ENCODE measurements at places on chromosomes 1 and 21.

DNA sequence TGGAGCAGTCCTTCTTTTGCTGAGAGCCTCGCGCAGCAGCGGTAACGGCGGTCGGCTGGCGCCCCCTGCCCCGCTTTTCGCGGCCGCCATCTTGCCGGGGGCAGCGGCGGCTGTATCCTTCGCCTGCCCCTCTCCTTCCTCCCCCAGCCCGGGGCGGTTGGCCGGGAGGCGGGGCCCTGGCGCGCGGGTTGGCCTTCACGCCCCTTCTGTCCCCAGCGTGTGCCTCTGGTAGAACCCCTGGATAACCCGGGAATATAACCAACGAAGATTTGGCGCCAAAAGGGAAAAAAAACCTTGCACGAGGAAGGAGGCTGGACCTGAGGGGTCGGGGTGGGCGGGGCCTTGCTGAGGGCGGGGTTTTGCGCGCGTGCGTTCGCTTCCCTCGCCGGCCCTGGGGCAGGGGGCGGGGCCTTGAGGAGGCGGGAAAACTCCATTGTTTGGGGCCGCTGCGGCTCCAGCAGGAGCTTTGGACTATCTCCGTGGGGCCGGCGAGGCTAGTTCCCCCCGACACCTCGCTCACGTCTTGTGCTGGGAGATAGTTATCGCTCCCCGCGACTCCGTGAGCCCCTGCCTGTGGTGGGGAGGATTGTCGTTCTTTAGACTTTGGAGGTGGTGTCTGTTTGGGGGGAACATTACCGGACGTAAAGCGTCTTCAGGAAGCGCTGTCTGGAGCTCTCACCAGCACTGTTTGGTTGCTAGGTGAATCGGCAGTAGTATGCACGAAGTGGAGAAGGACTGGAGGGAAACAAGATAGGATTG is 689 bp downstream of the NASP start:
- DNase-seq = peak; percentile 71

- DNase-seq = no peak
These were observed 33.8 kb downstream of the BTG3 start for GRCh38 chr21:17578876-17579275.

DNA sequence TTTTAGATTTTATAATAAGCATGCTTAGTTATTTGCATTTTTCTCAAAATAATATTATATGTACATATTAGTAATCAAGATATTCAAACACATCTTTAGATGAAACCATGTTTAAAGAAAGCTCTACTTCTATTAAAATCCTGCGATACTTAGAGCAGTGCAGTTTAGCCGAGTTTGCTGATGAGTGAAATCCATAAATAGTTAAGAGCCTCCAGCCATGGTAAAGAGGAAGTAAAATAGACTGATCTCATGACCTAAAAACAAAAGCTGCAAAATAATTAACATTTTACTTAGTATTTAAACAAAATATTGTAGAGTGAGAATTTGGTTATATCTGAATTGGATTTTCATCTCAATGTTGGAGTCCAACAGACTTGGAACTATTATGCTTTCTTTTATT is 147.4 kb upstream of the NRIP1 start:
- no peak for DNase-seq

DNA sequence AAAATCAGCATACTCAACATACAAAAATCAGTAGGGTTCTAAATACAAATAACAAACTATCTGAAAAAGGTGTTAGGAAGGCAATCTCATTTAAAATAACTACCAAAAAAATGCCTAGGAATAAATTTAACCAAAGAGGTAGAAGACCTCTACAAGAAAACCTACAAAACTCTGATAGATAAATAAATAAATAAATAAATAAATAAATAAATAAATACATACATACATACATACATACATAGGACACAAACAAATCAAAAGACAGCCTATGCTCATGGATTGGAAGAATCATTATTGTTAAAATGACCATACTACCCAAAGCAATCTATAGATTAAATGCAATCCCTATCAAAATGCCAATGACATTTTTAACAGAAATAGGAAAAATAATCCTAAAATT is 194.7 kb downstream of the BARHL2 start:
- no peak for DNase-seq

DNA sequence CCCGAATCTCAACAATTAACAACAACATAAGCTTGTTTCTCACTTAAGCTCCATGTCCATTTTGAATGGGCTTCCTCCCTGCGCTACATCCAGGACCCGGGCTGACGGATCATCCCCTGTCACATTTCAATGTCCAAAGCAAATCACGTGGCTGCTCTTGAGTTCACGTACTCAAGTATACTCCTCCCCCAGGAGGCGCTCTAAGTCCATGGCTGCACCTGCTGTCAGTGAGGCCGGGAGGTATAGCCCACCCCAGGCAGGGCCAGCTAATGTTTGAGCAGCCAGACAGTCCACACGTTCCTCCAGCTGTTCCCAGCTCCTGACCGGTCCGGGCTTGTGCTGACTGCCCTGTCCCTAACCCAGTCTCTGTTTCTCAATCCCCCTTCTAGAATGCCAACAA is 220.8 kb downstream of the SLC35F3 start:
- no peak for DNase-seq

- DNase-seq = no peak
These were observed 619 bp upstream of the ZBTB8B start for GRCh38 chr1:32464191-32464715.

- DNase-seq = peak; percentile 70
These were observed at the start of gene MAP3K6 for GRCh38 chr1:27366411-27367159. Gene MAP3K6, minus strand, starts transcription at chr1:27366961. Its CDS starts 364 bp downstream, at chr1:27366597.

- DNase-seq = no peak
These were observed 7.7 kb downstream of the LRRC71 start for GRCh38 chr1:156928043-156928602.

- no peak for DNase-seq
These were observed 13.1 kb downstream of the TXNIP start for GRCh38 chr1:145983206-145983675.

- DNase-seq = no peak
These were observed 12.6 kb downstream of the COL6A1 start for GRCh38 chr21:45994086-45994661.

GRCh38 chr1:157177733-157178394 is 39.7 kb upstream of the ETV3 start:
- DNase-seq = no peak

- DNase-seq = no peak
These were observed 41.2 kb upstream of the MAGOH start for GRCh38 chr1:53279296-53280200.

- DNase-seq = no peak
These were observed 36.8 kb downstream of the FBXO42 start for GRCh38 chr1:16315437-16315836.

- no peak for DNase-seq
These were observed 111.4 kb upstream of the VANGL1 start for GRCh38 chr1:115530407-115530806.

GRCh38 chr1:113403065-113403464 is 12.8 kb downstream of the MAGI3 start:
- DNase-seq = no peak

DNA sequence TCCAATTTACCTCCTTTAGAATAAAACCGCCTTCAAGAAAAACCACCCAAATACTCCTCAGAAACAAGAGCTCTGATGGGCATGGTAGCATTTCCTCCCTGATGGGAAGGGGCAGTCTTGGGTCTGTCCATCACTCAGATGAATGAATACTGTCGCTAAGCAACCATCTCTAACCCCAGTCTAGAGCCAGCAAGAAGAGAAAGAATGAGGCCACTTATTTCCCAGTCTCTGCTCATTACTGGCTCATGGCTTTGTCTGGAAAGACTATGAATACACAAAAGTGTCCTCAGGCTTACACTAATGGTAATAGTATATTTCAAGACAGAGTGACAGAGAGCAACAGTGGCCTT is 51.0 kb upstream of the F3 start:
- DNase-seq = no peak

DNA sequence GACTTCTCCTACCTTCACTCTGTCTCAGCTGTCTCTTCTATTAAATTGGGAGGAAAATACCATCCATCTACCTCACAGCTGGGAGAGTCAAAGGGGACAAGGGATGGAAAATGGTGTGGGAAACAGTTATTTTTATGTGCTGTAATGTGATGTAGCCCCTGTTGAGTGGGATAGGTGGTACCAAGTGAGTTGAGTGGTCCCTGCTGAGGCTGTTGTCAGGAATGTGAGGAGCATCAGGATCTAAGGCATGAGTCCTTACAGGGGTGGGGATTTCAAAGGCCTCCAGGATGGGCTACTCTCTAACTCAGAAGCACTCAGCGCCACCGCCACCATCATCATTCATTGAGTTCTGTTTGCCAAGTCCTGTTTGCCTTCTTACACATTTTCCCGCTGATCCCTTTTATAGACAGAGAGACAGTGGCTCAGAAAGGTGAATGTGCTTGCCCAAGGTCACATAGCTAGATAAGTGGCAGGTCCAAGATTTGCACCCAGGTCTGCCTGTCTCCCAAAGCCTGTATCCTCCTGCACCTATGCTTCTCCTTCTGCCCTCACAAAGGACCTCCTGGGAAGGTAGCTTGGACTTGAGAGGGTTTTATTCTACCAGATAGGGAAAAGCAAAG is 4.6 kb upstream of the ID3 start:
- no peak for DNase-seq

- DNase-seq = no peak
These were observed 13.9 kb upstream of the LAX1 start for GRCh38 chr1:203751051-203751450.

DNA sequence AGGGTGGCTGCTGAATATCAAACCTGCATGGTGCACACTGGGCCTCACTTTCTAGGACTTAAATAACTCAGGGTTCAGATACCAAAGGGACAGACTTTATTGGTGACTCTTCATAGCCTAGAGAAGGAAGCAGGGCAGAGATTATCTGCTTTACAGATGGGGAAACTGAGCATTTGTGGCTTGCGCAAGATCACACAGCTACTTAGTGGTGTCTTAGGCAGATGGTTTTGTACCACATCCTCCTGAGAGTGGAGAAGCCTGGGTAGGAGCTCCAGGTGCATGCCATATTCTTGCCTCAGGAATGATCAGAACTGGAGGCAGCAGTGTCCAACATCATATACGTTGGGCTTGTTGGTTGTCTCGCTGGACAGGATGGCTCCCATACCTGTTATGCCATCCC is 6.8 kb upstream of the DPH2 start:
- DNase-seq = no peak

GRCh38 chr1:247056071-247056470 is 22.5 kb downstream of the ZNF670 start:
- no peak for DNase-seq

DNA sequence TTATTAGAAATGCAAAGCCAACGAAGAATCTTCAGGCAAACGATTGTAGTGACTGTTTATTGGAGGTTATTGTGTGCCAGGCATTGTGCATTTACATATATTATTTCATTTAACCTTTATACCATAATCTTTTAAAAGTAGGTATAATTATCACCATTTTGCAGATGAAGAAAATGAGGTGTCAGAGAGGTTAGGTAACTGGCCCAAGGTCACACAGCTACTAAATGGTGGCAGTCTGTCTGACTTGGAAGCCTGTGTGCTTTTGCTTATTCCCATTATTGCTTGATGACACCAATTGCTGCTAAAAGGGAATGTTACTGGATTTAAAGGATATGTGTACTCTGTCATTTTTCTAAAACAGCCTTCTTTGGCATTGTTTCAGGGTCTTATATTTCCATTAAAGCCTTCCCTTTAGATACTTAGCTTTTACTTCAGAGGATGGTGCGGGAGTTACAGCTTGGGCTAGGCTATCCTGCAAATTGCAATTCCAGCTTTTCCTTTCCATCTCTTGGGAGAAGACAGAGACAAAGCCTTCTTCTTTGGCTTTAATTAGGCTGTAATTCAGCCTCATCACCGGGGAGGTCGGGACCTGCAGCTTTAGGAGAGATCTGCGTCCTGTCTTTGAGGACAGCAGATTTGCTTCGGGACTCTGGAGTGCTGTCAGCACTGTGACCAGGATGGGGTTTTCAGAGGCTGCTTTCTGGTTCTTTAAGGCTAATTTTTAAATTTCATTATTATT is 37.4 kb upstream of the ERRFI1 start:
- no peak for DNase-seq

GRCh38 chr1:152426731-152427130 is 12.7 kb upstream of the CRNN start:
- DNase-seq = no peak

- no peak for DNase-seq
These were observed 26.3 kb upstream of the ZNF648 start for GRCh38 chr1:182087719-182088350.

GRCh38 chr1:117127795-117128194 is 6.2 kb upstream of the TRIM45 start:
- no peak for DNase-seq

GRCh38 chr1:2791027-2791760 is 10.3 kb downstream of the TTC34 start:
- no peak for DNase-seq

- no peak for DNase-seq
These were observed 168.6 kb downstream of the TRIM33 start for GRCh38 chr1:114342376-114342775.

DNA sequence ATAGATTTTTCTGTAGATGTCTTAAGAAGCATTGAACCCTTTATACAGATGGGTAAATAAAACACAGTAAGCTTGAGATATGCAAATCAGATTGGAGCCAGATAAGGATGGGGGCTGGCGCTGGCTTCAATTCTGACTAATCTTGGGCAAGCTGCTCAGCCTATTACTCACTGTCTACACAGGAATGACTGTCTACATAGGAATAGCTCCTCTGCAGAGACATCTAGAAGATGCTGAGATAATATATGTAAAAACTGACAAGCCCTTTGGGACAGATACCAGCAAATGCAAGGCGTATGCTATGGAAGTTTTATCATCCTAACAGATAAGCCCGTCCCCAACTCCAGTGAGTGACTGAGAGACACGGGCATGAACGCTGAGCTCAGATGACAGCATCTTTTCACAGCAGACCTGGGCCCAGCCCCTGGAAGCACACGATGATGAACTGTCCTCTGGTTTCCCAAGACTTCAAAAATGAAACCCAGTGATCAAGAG is 1.7 kb downstream of the CLDN14 start:
- DNase-seq = peak; percentile 73

- peak; percentile 86 for DNase-seq
These were observed 36.2 kb upstream of the IPO9 start for GRCh38 chr1:201792534-201793305.

DNA sequence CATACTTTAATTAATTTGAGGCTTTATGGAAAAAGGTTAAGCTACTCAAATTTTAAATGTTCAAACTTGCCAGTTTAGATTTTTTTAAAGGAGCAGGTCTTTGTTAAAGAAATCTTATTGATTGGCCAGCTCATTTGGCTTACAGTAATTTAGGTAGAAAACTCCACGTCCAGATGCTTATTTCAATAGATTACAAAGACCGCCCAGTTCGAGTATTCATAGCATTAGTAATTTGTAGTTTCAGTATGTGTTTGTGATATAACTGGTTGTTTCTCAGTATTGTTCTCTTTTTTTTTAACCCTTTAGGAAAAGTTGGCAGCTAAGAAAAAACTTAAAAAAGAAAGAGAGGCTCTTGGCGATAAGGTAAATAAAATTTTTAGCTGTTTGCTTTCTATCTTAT is 1.6 kb downstream of the RPF1 start:
- DNase-seq = no peak

DNA sequence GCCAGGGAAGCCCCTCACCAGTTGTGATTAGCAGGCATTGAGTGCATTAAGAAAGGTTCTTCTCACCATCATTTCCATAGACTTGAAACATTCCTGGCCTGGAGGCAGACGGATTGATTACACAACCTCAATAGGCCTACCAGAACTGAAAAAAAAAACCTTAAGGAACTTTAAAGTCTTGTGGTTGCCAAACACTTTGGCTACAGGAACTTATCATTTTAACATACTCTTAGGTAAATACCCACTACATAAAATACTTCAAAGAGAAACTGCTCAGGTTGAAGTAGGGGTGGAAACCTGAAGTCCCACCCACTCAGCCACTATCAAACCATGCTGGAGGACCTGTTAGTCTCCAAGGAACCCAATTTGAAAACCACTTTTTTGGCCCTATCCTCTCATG is 22.4 kb upstream of the HMGB4 start:
- DNase-seq = no peak
